Fibroblast of gingiva (primary cell): ENCODE measurements at places on chromosomes 4 and X.

DNA sequence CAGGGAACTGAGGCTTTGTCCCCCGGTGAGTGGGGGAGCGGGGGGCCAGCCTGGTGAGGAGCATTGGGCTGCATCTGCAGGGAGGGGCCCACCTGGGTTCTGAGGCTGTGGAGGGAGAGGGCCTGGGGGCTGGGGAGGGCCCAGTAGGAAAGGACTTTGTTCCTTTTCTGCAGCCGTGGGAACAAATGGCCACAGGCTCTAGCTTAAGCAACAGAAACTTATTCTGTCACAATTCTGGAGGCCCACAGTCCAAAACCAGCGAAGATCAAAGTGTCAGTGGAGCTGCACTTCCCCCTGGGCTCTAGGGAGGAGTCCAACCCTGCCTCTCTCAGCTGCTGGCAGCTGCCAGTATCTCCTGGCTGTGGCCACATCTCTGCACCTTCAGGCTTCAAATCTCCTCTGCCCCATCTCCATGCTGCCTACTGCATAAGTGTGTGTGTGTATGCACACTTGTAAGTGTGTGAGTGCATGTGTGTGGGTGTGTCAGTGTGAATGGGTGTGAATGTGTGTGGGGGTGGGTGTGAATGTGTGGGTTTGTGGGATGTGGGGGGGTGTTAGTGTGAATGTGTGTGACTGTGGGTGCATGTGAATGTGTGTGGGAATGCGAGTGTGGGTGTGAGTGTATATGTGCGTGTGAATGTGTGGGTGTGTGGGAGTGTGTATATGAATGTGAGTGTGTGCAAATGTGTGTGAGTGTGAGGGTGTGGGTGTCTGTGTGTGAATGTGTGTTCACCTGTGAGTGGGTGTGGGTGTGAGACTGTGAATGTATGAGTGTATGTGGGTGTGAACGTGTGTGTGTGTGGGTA lies 204.5 kb upstream of the PSAPL1 start:
- no peak for DNase-seq

- DNase-seq = no peak
Measured at GRCh38 chrX:18973527-18974192, 10.3 kb downstream of the PHKA2 start.

DNA sequence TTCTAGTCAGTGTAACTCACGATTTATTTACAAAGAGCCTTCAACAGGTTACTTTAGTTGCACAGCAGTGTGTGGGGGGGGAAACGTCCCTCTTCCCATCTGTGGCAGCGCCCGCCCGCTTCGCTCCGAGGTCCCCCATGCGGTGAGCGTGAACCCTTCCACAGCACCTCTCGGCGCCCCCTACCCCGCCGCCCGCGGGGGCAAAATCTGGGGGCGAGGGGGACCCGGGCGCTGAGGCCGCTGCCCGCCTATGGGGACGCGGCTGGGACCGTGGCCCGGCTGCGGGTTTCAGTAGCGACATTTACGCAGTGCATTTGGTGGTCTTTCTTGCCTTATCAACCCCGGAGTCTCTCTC lies 6.4 kb downstream of the NKX6-1 start:
- no peak for DNase-seq

GRCh38 chrX:34881671-34882070 lies 60.9 kb upstream of the FAM47B start:
- DNase-seq = no peak

DNA sequence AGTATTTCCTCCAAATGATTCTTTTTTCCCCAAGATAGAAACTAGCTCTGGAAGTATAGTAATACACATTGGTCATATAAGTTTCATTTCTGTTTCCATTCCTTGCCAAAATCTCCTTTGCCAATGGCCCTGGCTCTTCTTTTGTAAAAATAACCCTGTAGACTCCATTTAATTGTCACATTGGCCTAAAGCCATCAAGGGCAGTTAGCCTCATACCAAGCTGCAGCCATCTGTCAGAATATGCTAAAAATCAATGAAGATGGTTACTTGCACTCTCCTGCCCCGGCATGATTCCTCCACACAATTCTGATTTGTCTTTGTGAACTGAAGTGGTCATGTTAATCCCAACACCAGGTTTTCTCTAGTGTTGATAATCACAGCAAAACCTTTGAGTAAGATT lies 380.5 kb downstream of the SH2D1A start:
- no peak for DNase-seq

DNA sequence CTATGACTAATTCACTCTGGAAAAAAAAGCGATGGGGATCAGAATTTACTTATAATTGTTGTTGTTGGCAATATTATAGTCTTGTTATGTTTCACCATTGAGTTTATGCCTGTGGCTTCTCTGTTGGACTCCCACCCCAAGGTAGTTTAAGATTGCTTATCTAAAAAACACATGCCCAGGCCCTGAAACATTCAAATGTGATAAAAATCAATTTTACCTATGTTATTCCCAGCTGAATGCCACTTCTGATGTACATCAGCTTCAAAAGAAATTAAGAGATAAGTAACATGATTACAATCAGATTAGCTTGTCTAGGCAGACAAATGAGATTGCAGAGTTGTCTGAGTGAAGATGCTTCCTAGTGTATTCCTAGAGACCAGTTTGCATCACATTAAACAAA lies 484.7 kb downstream of the PCDH7 start:
- DNase-seq = no peak

GRCh38 chr4:76850010-76850441 lies 47.9 kb downstream of the SOWAHB start:
- peak; percentile 70 for DNase-seq
